Sciatic nerve (tissue), 2 donors: ENCODE measurements at places on chromosomes 1 and 21. TPM values are rescaled to one million over a fixed set of nuclear protein-coding genes. Genes with fewer than 3 reads are reported as not detected.

DNA sequence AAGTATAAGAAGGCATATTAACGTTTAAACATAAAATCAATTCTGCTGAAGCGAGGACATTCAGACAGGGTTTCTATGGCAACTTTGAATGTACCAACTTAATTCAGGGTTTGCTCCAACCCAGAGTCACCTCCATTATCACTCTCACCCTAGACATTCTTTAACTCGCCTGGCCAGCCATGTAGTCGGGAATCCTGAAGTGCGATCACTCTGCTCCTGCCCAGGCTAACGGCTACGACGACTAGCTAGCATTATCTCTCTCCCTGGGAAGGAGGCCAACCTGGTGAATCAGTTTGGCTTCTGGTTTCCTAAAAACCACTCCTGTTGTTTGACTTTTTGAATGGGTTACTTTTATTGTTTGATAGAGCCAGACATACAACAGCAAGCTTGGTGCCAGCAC is 38.9 kb upstream of the ZBTB18 start:
- no peak for DNase-seq

DNA sequence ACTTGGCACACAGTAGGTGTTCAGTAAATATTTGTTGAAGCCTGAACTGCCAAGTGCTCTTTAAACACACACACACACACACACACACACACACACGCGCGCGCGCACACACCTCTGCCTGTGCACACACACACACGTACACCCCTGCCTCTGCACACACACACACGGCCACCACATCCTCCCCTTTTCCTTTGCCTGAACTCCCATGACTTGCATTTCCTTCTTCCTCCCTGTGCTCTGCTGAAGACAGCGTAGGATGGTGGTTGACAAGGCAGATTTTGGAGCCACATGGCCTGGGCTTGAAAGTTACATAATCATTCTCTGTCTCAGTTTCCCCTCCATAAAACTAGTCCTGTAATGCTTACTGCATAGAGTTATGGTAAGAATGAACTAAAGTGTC is 712.3 kb downstream of the PTPRU start:
- DNase-seq = no peak

DNA sequence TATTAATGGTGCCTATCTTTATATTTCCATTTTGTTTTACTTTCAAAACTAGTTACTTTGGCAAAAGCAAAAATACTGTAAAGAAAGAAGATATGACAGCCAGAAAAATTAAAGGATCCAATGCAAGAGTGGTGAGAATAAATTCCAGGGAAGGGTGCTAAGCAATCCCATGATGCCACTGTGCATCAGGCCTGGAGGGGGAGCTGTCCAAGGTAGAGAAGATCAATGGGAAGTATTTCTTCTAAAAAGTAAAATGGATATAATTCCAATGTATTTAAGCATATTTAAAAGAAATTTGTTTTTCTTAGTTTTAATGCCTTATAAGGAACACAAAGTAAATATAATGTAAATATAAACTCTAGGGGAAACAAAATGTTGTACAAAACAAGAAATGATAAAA is 1382.2 kb upstream of the B3GALT2 start:
- no peak for DNase-seq

DNA sequence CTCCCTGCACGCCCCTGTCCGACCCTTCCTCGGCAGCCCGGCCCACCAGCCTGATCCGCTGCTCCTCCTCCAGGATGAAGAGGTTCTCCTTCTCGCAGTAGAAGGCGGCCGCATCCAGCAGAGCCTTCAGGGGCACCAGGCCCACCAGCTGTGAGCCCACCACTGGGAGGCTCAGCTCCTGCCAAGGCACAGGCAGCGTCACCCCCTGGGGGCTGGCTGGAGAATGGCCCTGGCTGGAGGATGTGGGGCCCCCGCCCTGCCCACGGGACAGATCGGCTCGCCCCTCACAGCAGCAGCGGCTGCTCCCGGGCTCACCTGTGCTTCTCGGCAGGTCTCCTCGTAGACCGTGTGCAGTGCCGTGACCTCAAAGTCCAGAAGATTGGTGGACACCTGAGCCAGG is 5.3 kb downstream of the FTCD start:
- peak; percentile 57 for DNase-seq

DNA sequence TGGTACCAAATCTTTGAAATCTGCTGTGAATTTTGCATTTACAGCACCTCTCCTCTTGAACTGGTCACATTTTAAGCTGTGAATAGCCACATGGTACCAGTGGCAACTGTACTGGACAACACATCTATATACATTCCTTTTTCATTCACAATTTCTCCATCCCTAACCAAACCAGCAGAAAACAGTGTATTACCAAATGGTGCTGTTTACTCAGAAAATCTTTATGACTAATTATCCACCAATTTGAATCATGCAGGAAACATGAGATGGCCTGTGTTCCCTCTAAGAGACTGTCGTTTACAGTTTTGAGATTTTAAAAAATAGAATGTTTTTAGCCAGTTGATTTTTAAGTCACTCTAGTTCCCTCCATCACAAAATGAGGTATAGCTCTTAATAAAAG is 17.6 kb upstream of the CCT8 start:
- DNase-seq = no peak

DNA sequence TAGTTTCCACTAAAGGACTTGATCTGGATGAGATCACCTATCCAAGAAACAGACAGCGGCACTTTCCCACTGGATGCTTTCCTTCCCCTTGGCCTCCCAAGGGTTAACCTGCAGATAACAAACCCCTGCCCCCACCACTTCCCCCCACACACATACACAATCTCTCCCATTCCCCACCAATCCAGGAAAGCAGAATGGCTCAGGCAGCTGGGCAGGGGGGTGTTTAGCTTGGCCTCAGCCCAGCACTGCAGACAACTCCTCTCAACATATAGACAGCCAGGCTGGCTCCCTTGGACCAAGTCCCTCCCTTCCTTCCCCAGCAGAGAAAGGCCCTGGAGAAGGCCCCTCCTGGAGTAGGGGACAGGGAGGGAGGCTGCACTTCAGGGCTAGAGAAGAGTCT is 24.6 kb downstream of the PLEKHA6 start:
- no peak for DNase-seq

DYNLT5 gene
- total RNA-seq = 9.0 TPM

HENMT1 gene
- total RNA-seq = 3.9 TPM

TRIM46 gene
- 4.8 TPM for total RNA-seq

GLMP gene
- 39.0 TPM for total RNA-seq
